Stimulated activated CD4-positive, alpha-beta T cell treated with anti-CD3 and anti-CD28 coated beads, Interleukin-12 subunit alpha, Interleukin-12 subunit beta, amount 100 ng/mL, for 24 hours (primary cell): ENCODE measurements at places on chromosomes 16 and 17.

DNA sequence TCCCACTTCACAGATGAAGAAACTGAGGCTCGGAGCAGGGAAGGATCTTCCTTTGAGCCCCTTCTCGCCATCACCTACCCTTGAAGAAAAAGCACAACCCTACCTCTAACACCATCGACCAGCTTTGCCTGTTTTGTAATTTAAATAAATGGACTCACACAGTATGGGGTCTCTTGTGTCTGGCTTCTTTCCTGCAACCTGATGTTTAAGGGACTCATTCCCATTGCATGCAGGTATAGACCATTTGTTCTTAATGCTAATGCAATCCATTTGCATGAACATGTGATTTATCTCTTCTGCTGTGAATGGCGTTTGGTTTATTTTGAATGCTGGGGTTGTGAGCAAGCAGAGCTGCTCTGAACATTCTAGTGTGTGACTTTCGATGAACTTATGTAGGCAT is 150.8 kb upstream of the FOXF1 start:
- no peak for DNase-seq

GRCh38 chr16:53445534-53445933 is 11.3 kb downstream of the RBL2 start:
- DNase-seq: no peak

DNA sequence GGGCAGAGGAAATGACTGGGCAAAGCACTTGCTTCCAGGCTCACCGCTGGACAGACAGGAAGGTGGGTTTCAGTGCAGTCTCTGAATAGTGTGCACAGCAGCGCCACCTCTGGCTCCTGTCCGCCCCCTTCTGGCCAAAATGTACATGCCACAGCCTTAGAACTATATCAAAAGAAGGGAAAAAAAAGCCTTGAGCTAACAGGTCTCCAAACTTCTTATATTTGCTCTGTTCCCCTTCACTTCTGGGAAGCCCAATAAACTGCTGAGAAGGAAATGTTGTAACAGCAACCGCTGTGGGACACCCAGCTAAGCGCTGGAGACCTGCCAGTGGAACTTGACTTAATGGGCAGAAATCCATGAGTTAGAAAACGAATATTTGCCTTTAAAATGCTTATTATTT is 17.5 kb downstream of the COG7 start:
- DNase-seq: peak; percentile 28

DNA sequence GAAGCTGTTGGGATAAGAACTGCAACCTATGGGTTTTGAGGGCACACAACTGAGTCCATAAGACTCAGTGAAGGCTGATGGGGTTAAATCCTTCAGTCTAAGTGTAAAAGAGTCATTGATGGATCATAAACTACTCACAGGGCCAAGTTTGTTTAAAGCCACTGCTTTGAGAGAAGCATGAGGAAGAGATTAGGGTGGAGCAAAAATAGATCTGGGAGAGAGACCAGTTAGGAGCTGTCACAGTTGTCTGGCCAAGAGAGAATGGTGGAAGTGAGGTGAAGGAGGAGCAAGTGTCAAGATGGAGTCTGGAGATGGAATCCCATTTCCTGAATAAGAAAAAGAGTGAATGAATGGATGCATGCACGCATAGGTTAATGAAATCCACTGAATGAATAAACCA is 379.1 kb upstream of the CDH11 start:
- no peak for DNase-seq

DNA sequence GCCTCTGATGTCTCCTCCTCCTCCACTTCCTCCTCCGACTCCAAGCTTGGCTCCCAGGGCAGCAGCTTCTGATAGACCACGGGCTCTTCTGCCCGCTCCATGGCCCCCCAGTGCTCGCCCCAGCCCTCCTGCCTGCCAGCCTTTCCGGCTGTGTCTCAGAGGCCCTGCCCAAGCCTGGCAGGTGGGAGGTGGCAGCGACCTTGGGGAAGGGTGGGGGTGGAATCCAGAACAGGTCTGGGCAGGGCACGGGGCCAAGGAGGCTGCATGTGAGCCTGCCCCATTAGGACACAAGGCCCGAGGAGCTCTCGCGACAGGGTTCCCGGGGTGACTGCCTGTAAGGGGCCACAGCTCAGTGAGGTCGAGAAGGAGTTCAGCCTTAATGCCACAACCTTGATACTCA is at the start of gene GGT6:
TSS of gene GGT6 (minus strand) at position 157 of the 400 bp plus-strand sequence. CDS start at position 101, 56 bp downstream.
- DNase-seq: no peak

- peak; percentile 96 for DNase-seq
Observed at GRCh38 chr16:58629733-58630640, at the start of gene CNOT1. TSS of gene CNOT1 (minus strand) at chr16:58629826. CDS start at chr16:58599337, 30,489 bp downstream.

DNA sequence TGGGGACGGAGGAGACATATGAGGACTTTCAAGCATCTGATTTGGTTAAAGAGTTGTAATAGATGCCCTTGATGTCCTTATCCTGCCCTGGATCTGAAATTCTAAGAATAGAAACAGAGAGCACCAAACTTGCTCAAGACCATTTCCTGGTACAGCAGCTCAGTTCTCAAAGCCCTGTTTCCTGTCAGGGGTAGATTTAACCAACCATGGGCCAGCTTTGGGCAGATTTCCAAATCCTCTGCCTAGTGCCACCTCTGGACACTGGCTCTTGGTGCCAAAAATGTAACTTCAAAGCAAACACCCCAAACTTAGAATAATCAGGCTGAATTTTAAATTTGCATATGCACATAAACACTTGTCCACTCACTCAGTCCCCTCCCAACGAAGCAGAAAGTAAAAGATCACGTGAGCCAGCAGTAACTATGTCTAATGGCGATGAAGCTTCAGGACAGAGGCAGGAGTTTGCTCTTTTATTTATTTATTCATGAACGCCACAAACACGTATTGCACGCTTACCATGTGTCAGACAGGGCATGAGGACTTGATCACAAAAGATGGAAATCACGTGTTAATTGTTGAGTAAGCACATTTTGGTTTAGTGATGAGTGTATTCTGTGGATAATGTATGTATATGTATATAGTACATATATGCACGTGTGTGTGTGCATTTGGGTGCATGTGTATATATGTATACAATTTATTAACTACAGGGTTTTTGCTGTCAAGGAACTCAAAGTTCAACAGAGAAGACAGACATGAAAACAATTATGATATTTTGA is 23.1 kb upstream of the SDK2 start:
- DNase-seq: no peak

GRCh38 chr17:82416771-82417170 is 1.4 kb upstream of the HEXD start:
- DNase-seq: no peak

- no peak for DNase-seq
Observed at GRCh38 chr16:69613378-69614154, 47.8 kb downstream of the NFAT5 start.

- DNase-seq: no peak
Observed at GRCh38 chr17:10261098-10261497, 62.7 kb upstream of the GAS7 start.

DNA sequence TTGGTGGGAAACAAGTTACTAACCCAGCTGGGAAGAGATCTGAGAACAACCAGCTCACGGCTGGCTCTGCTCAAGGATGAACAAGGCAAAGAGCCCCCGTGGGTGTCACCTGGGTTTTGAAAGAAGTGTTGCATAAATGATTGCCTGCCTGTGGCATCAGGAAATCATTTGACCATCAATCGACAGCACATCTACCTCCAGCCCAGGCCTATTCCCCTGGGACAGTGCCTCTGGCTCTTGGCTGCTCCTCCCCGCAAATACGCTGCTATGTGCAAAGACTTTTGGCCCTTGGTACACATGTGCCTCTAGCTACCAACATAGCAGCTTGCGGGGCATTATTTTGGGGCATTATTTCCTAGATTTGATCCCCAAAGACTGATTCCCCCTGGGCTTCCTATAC is 39.4 kb upstream of the SMPD3 start:
- no peak for DNase-seq

DNA sequence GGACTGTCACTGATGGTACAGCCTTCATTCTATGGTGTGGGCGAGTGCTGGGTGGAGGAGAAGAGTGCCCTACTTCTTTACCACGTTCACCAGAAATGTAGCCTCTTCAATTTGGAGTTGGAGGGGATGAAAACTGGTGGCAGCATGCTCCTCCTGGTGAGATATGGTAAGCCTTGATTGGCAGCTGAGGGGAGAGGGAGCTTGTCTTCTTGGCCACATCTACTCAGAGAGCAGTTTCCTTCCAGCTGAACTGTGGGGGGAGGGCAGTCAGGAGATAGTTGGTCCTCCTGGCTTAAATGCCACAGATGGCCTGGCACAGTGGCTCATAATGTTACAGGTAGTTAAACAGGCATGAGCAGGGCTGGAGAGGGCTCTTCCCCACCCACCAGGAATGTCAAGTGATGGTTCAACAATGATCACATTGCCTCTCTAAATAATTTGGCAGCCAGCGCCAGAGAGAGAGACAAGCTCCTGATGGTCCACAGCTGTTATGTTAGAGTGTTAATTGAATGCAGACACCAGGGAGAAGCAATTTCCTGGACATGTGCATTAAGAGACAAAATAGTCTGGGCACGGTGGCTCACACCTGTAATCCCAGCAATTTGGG is 9.0 kb upstream of the MAPK3 start:
- DNase-seq: no peak

GRCh38 chr17:47841488-47842291 is 617 bp upstream of the SCRN2 start:
- no peak for DNase-seq

GRCh38 chr17:38325221-38325851 is 18.4 kb downstream of the GPR179 start:
- DNase-seq: no peak

DNA sequence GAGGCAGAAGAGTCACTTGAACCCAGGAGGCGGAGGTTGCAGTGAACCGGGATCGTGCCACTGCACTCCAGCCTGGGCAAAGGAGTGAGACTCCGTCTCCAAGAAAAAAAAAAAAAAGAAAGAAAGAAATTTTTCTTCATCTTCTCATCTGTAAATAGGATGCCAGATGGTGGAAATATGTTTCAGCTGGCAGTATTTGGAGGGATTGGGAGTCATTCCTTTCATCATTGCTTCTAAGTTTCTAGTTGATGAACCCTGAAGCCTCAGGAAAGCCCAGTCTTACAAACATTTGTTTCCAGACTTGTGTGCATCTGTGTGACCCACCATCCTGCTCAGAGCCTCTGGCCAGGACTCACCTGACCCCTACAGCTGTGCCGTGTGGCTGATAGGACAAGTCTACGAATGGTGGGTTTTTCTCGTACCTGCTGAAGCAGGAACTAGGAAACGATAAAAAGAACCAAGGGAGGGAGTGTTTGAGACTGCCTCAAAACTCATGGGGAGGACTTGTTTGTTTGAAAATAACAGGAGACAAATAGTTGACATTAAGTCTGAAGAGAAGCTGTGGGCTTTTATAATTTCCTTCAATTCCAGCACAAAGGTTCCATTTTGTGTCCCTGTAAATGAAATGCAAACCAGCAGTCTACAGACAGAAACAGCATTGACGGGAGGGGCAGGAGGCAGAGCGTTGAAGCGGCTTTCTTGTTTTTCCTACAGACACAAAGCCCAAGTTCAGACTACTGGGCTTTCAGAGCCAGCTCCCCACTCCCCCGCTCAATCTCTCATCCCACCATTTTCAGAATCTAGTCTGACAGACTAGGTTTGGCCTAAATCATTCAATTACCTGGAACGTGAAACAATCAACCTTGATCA is 24.9 kb downstream of the CDRT4 start:
- no peak for DNase-seq

- no peak for DNase-seq
Observed at GRCh38 chr16:84367750-84368307, 509 bp upstream of the ATP2C2 start.

DNA sequence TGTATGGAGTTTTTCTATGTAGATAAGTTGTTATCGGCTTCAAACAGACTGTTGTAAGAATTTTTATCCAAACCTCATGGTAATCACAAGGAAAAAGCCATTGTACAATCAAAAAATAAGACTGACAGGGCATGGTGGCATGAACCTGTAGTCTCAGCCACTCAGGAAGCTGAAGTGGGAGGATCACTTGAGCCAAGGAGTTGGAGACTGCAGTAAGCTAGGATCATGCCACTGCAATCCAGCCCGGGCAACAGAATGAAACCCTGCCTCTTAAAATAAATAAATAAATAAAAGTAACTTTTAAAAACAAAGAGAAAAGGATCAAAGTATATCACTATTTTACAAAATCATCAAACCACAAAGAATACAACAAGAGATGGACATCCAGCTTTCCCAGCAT is 14.4 kb downstream of the OR1A1 start:
- DNase-seq: no peak

DNA sequence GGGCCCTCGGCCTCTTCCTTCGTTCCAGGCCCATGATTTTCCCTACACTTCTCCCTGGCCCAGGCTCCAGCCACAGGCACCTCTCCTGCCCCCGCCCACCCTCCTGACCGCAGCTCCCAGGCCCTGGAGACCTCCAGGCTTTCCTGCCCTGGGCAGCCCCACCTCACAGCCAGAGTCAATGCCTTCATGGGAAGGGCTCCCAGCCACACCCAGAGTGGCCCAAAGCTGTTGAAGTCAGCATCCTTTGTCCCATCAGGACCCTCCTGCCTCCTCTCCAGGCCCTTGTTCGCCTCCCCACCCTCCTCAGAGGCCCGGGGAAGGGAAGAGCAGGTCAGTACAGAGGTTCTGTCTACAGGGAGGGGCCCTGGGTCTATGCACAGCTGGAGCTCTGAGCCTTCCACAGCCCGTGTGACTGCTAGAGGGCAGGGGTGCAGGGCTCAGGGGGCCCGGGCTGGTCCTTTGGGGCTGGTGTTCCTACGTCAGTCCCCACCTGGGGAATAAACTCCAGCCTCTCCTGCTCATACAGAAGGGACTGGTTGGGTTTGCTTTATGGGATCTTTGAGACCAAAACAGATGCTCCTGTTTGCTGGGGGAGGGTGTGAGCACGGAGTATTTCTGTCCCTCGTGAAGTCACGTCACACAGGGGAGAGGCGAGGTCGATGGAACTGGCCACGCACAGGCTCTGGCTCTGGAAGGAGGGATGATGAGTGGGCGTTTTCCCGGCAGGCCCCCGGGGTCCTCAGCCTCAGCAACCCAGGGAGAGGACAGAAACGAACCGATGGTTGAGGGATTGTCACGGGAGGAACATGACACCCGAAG is 20.3 kb downstream of the TRARG1 start:
- DNase-seq: no peak

- no peak for DNase-seq
Observed at GRCh38 chr17:50544516-50544915, 2.5 kb upstream of the SPATA20 start.

DNA sequence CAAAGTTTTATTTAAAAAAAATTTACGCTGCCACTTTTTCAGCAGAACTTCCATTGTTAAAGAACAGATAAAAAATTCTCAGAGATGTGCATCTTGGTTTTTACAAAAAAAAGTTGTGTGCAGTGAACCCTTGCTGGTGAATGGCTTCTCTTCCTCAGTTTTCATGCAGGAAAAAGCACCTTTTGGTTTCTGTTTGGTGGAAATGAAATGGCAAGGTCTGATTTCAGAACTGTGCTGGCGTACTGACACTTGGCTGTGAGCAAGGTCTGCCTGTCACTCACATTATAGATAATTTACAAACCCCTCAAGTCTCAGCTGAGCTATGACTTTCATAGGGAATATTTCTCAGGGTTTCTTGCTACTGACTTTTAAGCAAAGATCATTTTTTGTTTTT is 5.7 kb upstream of the SALL1 start:
- no peak for DNase-seq

- DNase-seq: no peak
Observed at GRCh38 chr17:63764716-63765115, 8.7 kb downstream of the CCDC47 start.

- no peak for DNase-seq
Observed at GRCh38 chr16:86035906-86036305, 136.9 kb downstream of the IRF8 start.

- no peak for DNase-seq
Observed at GRCh38 chr17:69878661-69879060, 196.4 kb upstream of the KCNJ16 start.

- peak; percentile 38 for DNase-seq
Observed at GRCh38 chr16:55944377-55944802, 69.2 kb upstream of the CES5A start.

- DNase-seq: no peak
Observed at GRCh38 chr16:17145029-17145428, 325.7 kb downstream of the XYLT1 start.
